Activated CD4-positive, alpha-beta memory T cell treated with anti-CD3 and anti-CD28 coated beads, Interleukin-2, amount 10 ng/mL, durations not matched to agents 7 days and 5 days (primary cell): ENCODE measurements at places on chromosomes 16 and 17.

DNA sequence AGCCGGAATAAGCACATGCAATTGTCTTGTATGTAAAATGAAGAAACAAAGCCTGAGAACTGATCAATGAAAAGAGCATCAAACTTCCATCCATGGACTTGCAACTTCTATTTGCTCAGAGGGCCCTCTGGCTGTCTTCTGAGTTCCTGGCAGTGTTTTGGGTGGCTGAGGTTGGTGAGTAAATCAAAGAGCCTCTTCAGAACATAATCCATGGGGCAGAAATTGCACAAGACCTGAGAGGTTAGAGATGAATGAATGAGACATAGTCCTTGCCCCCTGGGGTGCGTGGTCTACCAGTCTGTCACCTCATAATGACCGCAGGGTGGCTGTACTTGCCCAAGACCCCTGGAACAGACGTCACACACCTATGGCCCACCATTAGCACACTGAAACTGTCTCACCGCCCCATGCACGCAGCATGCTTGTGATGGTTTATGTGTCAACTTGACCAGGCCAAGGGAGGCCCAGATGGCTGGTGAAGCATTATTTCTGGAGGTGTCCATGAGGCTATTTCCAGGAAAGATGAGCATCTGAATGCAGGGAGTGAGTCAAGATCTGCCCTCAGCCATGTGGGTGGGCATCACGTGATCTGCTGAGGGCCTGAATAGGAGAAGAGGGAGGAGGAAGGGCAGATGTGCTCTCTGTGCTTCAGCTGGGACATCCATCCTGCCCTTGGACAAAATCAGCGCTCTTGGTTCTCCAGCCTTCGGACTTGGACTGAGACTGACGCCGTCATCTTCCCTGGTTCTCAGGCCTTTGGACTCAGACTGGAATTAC is 8.3 kb downstream of the PIK3R6 start:
- DNase-seq = no peak

DNA sequence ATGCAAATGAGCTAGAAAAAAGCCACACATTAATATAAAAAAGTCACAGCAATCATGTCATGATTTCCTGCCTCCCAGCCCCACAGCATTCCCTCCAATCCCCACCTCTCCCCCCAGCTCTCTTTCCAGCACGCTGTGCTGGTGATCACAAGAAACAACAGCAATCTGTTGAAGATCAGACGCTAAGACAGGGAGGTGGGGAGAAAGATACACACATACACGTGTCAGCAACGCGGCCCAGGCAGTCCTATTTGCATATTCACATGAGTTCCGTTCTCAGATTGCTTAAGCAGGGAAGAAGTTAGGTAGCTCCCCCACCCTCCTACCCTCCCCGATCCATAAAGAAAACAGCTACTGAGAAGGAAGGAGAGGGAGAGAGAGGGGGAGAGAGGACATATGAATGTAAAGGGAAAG is 405.5 kb upstream of the PSMD7 start:
- DNase-seq = no peak

- DNase-seq = no peak
Observed at GRCh38 chr17:2803386-2803785, 7.1 kb downstream of the RAP1GAP2 start.

DNA sequence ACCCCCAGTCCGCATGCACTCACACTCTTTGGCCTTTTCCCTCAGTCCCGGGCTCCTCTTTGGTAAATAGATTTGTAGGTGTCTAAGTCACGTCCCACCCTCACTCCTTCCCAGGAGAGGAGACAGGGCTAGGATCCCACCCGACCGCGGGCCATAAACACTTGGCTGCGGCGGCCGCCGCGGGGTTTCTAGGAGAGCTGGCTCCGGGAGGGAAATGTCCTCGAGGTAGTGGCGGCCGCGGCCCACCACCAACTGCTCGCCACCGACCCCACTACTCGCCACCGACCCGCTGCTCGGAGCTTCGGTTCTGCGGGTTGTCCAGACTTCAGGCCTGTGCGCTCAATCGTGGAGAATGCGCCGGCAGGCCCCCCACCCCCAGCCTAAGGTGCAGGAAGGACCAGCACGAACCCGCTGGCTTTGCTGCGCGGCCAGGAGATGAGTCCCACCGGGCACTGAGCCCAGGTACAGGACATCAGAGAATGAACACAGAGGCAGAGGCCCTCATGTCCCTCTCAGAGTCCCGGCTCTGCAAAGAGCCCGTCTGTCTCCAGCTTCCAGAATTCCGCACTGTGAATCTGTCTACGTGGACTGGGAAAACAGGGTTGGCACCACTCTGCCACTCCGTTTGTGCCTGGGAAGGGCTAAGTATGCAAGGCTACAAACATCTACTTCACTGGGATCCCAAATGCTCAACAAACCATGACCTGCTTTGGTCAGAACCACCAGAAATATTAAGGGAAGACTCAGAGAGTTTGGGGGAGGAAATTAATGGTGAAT is 2.5 kb downstream of the PRAC2 start:
- no peak for DNase-seq

GRCh38 chr16:24681793-24682192 is 47.7 kb upstream of the TNRC6A start:
- DNase-seq = no peak

- DNase-seq = no peak
Observed at GRCh38 chr17:42386777-42387657, 1.2 kb downstream of the STAT3 start.

DNA sequence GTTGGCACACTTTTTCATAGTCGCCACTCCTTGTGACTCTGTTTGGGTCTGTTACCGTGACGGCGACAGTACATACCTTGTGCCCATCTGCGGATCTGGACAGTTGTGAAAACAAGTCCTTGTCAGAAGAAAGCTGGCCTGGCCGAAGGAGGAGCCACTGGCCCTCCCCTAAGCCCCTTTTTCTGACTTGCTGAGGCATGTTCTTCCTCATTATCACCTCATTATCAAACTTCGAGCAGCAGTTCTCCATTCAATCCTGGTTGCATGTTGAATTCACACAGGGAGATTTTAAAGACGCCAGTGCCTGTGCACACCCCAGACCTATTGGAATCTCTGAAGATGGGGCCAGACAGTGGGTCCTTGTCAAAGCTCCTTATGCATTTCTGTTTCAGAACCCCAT is 61.1 kb downstream of the CYLD start:
- no peak for DNase-seq

GRCh38 chr17:73743518-73744201 is 99.4 kb upstream of the SDK2 start:
- no peak for DNase-seq

DNA sequence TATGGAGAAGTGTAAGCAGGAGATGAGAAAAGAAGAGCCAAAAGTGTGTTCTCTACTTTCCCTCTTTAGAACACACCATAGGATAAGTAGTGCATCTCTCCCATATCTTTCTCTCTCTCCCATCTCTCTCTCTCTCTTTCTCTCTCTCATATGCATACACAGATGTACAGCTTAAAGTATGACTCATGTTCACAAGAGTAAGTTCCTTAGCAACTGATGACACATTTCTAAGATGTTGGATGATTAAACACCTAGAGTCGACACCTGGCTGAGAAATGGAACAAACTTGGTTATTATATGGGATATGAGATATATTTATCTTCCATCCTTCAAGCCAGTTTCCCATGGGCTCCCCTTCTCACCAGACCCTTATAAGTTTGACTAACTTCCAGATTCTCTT is 113.5 kb downstream of the TMEM132E start:
- DNase-seq = no peak
